WTC11 (cell line): ENCODE measurements at places on chromosomes 4 and X.

DNA sequence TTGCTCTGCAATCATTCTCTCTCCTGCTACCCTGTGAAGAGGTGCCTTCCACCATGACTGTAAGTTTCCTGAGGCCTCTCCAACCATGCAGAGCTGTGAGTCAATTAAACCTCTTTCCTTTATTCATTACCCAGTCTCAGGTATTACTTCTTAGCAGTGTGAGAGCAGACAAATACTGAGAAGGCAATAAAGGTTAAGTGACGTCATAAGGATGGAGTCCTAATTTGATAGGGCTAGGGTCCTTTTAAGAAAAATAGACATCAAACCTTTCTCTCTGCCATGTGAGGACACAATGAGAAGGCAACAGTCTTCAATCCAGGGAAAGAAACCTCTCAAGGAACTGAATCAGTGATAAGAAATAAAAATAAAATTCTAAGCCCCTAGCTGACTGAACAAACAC lies 1262.7 kb downstream of the FAM133A start:
- DNase-seq: no peak

- no peak for DNase-seq
These were observed 2.6 kb downstream of the LHFPL1 start for GRCh38 chrX:112677167-112677566.

GRCh38 chr4:13911256-13911655 lies 283.7 kb upstream of the BOD1L1 start:
- no peak for DNase-seq

DNA sequence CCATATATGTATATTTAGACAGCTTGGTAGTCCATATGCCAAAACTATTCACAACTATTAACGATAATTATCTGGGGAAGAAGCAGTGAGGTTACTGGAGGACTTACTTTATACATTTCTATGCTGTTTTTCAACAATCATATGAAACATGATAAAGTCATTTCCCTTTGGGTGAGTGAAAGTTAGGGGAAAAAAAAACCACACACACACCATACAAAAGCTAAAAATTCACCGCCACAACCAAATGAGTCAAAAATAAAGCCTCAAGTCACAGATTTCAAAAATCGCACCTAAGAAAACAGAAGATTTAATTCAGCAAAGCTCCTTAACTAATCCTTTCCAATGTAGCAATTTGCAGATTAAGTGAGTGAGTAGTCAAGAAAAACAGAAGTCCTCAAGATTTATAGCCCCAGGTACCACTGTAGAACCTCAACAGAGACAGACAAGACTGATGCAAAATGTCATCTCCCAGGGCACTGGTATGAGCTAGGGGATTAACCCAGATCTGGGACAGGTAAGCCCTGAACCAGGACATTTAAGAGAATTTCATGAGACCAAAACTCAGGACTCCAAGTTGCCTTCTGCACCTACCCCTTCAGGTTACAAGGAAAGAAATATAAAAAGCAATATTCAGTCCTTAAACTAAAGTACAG lies 35.1 kb downstream of the SYTL4 start:
- DNase-seq: no peak

DNA sequence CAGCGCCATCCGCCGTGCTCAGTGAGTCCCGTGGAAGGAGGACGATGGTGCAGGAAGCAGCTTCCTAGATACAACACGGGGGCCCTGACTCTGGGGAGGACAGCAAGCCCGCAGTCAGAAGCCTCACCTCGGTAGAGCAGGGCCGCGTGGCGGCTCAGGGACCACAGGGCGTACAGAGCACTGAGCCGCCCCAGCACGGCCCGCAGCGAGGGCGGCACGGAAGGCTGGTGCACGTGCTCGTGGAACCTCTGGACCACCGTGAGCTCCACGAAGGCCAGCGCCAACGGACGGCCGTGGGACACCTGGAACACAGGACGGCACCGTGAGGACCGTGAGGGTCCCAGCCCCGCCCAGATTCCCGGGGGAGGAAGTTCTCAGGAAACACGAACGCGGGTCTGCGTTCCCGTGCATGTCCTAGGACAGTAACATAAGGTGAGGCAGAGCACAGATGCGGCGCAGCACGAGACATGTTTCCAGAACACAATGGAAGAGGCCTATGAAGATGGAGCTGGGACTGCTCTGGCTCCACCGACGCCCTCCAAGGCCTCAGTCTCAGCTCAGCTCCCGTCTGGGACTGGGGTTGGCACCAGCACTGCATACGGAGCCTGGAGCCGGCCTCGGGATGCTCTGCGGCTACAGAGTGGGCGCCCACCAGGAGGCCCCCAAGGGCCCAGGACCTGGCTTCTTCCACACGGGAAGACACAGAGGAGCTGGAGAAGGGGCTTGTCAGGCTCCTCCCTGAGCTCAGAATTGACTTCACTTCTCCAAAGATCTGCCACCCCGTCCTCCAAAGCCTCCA lies 65.5 kb downstream of the ACOX3 start:
- no peak for DNase-seq

DNA sequence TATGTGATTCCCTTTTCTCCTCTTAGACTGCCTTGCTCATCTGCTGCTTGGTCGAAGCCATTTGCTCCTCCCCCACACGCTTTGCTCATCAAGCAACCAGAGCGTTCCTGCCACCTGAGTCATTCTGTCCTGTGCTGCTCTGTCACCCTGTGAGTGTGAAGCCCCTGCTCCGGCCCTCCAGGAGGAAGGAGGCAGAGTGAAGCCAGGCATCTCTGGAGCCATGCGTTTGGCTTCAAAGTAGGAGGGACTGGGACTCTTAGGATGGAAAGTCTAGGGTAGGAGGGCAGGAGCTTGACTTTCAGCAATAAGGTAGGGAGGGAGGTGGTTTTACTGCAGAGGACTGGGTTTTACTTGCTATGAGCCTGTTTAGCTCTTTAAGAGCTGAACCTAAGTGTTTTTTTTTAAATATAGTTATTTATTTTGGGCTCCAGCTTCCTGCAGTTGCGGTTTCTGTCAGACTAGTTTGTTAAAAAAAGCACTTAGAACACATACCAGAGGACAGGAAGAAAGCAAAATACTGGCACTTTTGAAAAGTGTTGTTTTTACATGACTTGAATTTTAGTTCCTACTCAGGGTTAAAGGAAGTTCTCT lies 63.6 kb downstream of the SPINK2 start:
- peak; percentile 47 for DNase-seq
